ENCODE measurements at places on chromosomes 12 and 14. TPM values are rescaled to one million over a fixed set of nuclear protein-coding genes. Genes with fewer than 3 reads are reported as not detected.

- no peaks in the 10 kb centered on the region for H3K27me3 ChIP-seq
- no peak for DNase-seq
- no peak overlapping the region for H3K4me3 ChIP-seq
- no peaks in the 10 kb centered on the region for H3K4me1 ChIP-seq
- no peaks in the 10 kb centered on the region for H3K36me3 ChIP-seq
Measured at GRCh38 chr14:55976655-55977054, 141.6 kb upstream of the PELI2 start.

- no peak overlapping the region for H3K27ac ChIP-seq
- no peak overlapping the region for H3K4me3 ChIP-seq
- DNase-seq, result no peak
- no peaks in the 10 kb centered on the region for H3K4me1 ChIP-seq
- no peaks in the 10 kb centered on the region for H3K36me3 ChIP-seq
Measured at GRCh38 chr14:41362139-41362538, 244.5 kb upstream of the LRFN5 start.

The ARMH4 gene
- not detected for total RNA-seq

The TBK1 gene
- 7.2 TPM for total RNA-seq

GRCh38 chr14:75238756-75239455 lies 39.7 kb upstream of the FOS start:
- peaks cover 5% of the 10 kb centered on the region for H3K4me1 ChIP-seq
- H3K4me3 ChIP-seq, result no peak overlapping the region
- H3K27me3 ChIP-seq, result no peaks in the 10 kb centered on the region
- H3K36me3 ChIP-seq, result no peaks in the 10 kb centered on the region
- H3K27ac ChIP-seq, result no peak overlapping the region

The REM2 gene
- 9.2 TPM for total RNA-seq

The KLRC1 gene
- total RNA-seq, result not detected

The SMCO2 gene
- not detected for total RNA-seq

The SIRT4 gene
- not detected for total RNA-seq

DNA sequence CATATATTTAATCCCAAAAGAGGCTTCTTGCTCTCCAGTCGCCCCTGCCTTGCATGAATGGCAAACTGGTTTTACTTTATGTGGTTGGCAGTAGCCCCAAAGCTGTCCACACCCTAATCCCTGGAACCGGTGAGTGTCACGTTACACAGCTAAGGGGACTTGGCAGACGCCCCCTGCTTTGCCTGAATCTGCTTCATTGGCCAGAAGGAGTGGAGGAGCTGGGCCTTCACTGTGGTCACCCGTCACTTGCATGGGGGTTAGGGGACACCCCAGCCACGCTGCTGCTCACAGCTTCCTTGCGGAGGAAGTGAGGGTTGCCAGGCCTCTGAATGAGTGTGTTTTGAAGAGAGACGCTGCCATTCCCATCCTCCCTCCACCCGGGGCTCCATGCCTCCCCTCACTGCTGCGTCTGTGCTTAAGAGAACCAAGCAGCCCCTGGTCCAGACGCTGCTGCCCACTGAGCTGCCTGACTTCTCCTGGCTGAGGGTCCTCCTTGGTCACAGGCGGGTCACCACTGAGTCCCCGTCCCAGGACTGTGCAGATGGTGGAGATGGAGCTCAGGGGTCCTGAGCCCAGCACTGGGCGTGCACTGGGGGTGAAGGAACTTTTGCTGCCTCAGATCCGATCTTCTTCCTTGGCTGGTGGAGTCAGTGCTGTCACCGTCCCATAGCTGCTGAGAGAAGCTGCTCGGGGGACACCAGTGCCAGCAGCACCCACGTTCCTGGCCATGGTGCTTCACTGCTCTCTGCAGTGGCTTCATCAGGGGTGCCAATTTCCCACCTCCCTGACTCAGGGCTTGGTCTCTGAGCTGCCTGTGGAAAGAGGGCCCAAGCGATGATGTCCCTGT lies 39.8 kb downstream of the GALNT9 start:
- no peak overlapping the region for H3K4me3 ChIP-seq
- H3K4me1 ChIP-seq, result peaks cover 13% of the 10 kb centered on the region
- H3K27ac ChIP-seq, result no peak overlapping the region
- no peaks in the 10 kb centered on the region for H3K36me3 ChIP-seq

The DUSP16 gene
- 33.3 TPM for total RNA-seq

DNA sequence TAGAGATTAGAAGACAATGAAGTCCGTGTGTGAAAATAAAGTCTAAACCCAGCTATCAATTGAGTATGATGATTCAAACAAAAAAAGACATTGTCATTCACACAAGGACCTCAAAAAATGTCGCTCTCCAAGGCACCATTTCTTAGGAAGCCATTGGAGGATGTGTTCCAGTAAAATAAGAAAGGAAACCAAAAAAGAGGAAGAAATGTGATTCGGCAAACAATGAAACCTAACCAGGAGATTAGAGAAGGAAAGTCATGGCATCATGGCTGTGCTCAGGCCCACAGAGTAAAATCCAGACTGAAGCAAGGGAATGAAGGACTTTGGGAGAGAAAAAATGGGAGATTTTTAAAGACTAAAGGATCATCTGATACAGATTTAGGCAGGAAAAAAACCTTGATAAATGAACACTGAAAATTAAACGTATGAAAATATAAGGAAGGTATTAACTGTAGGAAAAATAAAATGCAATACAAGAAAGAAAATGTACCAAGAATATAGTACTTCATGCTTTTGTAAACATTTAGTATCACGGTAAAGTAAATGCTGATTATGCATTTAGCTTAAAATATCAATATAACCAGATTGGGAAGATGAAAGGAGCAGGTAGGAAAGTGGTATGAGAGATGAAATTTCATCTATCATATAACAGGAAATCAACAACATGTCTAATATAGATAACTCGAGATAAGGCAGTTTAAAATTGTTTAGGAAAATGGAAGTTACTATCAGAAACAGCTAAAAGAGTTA lies 38.2 kb upstream of the MTHFD1 start:
- DNase-seq, result no peak
- no peak overlapping the region for H3K27ac ChIP-seq
- H3K27me3 ChIP-seq, result no peaks in the 10 kb centered on the region
- no peaks in the 10 kb centered on the region for H3K36me3 ChIP-seq
- H3K4me3 ChIP-seq, result no peak overlapping the region

The GLS2 gene
- 1.6 TPM for total RNA-seq

DNA sequence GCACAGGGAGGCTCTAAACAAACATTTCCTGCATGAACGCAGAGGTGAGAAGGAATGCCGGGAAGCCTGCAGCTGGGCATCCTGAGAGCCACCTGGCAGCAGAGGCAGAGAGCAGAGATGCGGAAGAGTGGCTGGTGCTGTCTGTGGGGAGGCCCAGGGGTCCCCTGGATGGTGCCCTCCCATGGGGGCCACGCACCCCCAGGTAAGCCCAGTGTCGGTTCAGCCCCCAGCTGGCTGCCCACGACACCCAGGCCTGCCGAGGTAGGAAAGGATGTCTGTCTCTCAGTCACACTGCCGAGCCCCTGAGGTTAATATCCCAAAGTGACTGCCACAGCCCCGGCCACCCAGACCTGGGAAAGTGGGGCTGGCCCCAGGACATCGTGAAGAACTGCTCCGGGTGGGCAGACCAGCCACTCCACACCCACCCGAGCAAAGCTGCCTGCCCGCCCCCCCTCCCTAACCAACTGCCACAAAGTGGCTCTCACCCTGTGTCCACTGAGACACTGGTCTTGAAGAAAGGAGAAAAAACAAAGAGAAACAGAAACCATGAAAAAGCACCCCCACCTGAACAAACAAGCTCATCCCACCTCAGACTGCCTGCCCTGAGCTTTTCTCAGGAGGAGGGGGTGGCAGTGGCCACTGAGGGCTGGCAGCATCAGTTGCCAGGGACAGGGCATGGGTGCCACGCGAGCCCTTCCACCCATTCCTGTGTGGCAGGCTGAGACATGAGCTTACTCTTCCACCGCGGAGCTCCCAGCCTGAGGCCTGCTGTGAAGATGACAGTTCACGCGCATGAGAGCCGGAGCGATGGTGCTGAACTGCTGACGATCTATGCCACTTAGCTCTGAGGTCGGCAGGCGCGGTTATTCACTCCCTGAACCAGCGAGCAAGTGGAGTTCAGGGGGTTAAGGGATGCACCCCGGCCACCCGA lies 40.8 kb downstream of the CCDC88C start:
- H3K27me3 ChIP-seq, result no peaks in the 10 kb centered on the region
- H3K36me3 ChIP-seq, result peaks cover 39% of the 10 kb centered on the region
- H3K4me1 ChIP-seq, result peaks cover 100% of the 10 kb centered on the region
- H3K4me3 ChIP-seq, result no peak overlapping the region
- peak overlapping the region; percentile 48 for H3K27ac ChIP-seq

The EDDM3A gene
- not detected for total RNA-seq

GRCh38 chr12:87198181-87198580 lies 831.0 kb downstream of the C12orf50 start:
- H3K36me3 ChIP-seq, result no peaks in the 10 kb centered on the region
- no peaks in the 10 kb centered on the region for H3K27me3 ChIP-seq
- no peak for DNase-seq
- no peak overlapping the region for H3K4me3 ChIP-seq
- no peak overlapping the region for H3K27ac ChIP-seq

DNA sequence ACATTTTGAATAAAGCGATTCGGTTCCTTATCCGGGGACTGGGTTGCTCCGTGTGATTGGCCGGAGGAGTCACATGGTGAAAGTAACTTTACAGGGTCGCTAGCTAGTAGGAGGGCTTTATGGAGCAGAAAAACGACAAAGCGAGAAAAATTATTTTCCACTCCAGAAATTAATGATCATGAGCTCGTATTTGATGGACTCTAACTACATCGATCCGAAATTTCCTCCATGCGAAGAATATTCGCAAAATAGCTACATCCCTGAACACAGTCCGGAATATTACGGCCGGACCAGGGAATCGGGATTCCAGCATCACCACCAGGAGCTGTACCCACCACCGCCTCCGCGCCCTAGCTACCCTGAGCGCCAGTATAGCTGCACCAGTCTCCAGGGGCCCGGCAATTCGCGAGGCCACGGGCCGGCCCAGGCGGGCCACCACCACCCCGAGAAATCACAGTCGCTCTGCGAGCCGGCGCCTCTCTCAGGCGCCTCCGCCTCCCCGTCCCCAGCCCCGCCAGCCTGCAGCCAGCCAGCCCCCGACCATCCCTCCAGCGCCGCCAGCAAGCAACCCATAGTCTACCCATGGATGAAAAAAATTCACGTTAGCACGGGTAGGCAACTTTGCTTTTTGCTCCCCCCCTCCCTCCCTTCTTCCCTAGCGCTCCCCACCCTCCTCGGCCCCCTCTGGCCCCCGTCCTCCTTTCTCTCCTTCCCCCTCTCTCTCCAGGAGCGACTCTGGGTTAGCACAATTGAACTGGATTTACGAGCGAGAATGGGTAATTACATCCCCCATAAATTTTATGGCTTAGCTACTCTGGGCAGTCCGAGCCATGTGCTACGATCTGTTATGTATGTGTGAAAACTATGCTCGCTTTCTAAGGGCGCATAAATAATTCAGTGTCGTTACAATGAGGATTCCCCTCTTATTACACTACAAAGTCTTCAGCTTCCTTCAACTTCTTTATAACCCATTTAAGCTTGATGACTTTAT lies at the start of gene HOXC4:
TSS of gene HOXC4 (plus strand) at position 85 of the 991 bp plus-strand sequence. CDS start at position 173, 88 bp downstream.
- no peak within 1 kb of the TSS for H3K27ac ChIP-seq
- H3K36me3 ChIP-seq, result no peaks in the 10 kb centered on the region
- peaks cover 41% of the 10 kb centered on the region for H3K4me1 ChIP-seq
- peaks cover 73% of the 10 kb centered on the region for H3K27me3 ChIP-seq
- DNase-seq, result peak; percentile 50

- no peaks in the 10 kb centered on the region for H3K27me3 ChIP-seq
- no peak overlapping the region for H3K27ac ChIP-seq
- H3K4me3 ChIP-seq, result no peak overlapping the region
- no peaks in the 10 kb centered on the region for H3K4me1 ChIP-seq
- no peak for DNase-seq
- H3K36me3 ChIP-seq, result no peaks in the 10 kb centered on the region
Measured at GRCh38 chr12:97323154-97323553, 139.4 kb upstream of the RMST start.

- DNase-seq, result no peak
- H3K4me1 ChIP-seq, result peaks cover 76% of the 10 kb centered on the region
- H3K27me3 ChIP-seq, result no peaks in the 10 kb centered on the region
Measured at GRCh38 chr12:122096014-122096413, 17.5 kb downstream of the MLXIP start.

The AMDHD1 gene
- total RNA-seq, result 0.78 TPM

The KRT81 gene
- total RNA-seq, result not detected

The PPP4R3A gene
- total RNA-seq, result 189 TPM

GRCh38 chr12:50188875-50189575 lies 21.9 kb upstream of the CERS5 start:
- no peak for DNase-seq
- H3K27me3 ChIP-seq, result no peaks in the 10 kb centered on the region
- H3K27ac ChIP-seq, result no peak overlapping the region
- H3K36me3 ChIP-seq, result peaks cover 14% of the 10 kb centered on the region

The CLIP1 gene
- total RNA-seq, result 52.0 TPM

DNA sequence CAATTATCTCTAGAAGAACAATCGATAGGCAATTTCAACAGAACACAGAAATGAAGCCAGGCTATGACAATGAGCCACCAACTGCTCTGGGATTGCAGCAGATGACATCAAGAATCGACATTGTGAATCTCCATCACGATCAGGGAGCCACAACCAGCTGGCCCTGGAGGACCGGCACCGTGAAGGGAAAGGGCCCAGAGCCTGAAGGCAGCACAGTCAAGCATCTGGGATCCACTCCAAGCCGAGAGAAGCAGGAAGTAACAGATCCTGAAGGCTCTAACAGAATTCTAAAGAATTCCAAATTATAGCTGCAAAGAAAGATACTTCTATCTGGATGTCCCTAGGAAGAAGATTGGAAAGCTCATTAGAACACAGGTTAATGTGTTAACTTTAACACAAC lies 61.0 kb downstream of the LRRC74A start:
- peaks cover 6% of the 10 kb centered on the region for H3K4me1 ChIP-seq
- no peaks in the 10 kb centered on the region for H3K27me3 ChIP-seq
- H3K4me3 ChIP-seq, result no peak overlapping the region
- no peak for DNase-seq
- H3K27ac ChIP-seq, result no peak overlapping the region
- no peaks in the 10 kb centered on the region for H3K36me3 ChIP-seq

The PRPH gene
- total RNA-seq, result not detected

The AQP2 gene
- total RNA-seq, result not detected

GRCh38 chr12:53937099-53937498 lies 1.5 kb upstream of the HOXC13 start:
- H3K27ac ChIP-seq, result no peak overlapping the region
- H3K27me3 ChIP-seq, result peaks cover 89% of the 10 kb centered on the region
- no peak for DNase-seq
- no peak overlapping the region for H3K4me3 ChIP-seq

- no peak overlapping the region for H3K4me3 ChIP-seq
- H3K36me3 ChIP-seq, result peaks cover 65% of the 10 kb centered on the region
- no peaks in the 10 kb centered on the region for H3K27me3 ChIP-seq
Measured at GRCh38 chr14:91158091-91158790, 44.4 kb downstream of the DGLUCY start.

The TROAP gene
- total RNA-seq, result 0.31 TPM

- H3K4me1 ChIP-seq, result peaks cover 18% of the 10 kb centered on the region
- no peak for DNase-seq
- H3K27ac ChIP-seq, result no peak overlapping the region
- no peaks in the 10 kb centered on the region for H3K27me3 ChIP-seq
- no peaks in the 10 kb centered on the region for H3K36me3 ChIP-seq
- peak overlapping the region; percentile 17 for H3K4me3 ChIP-seq
Measured at GRCh38 chr12:101671157-101671791, 26.2 kb upstream of the CHPT1 start.

All from CD4-positive, alpha-beta T cell (primary cell).